M059J (cell line): ENCODE measurements at places on chromosomes 4 and X.
A peak's percentile ranks its signal among the peaks of the same experiment; 100 is the strongest.

GRCh38 chr4:145436796-145437195, 44.9 kb upstream of the SMAD1 start:
- DNase-seq = no peak

- peak; percentile 27 for DNase-seq
Observed at GRCh38 chrX:130171446-130172126, at the start of gene RAB33A. RAB33A (plus strand) TSS chrX:130171962; CDS start chrX:130172063, 101 bp downstream.

DNA sequence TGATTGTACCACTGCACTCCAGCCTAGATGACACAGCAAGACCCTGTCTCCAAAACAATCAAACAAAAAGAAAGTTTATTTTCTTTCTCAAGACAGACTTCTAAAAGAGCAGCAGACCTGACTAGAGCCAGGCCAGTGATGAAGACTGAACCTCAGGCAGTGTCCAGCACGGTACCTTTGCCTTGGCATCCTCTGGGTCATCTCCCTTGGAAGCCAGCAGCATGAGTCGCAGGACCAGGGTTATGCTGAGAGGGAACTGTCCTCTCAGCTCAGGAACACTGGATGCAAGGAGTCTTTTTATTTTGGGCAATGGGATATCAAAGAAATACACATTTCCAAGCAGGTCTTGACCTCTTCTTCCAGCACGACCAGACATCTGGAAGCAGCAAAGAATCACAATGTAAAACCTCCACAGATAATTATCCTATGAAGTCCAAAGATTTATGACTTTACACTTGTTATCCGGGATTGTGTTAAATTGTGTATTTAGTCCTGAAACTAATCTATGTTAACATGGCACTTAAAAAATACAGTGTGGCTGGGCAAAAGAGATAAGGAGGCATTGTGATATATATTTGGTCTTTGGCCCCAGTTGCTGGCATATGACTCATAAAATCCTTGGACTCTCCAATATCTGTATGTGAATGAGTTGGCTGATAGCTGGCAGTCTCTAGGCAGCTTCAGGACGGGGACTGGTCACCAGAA, 66.0 kb upstream of the DDX60 start:
- peak; percentile 21 for DNase-seq

GRCh38 chrX:28472926-28473325, 114.3 kb upstream of the IL1RAPL1 start:
- DNase-seq = no peak

DNA sequence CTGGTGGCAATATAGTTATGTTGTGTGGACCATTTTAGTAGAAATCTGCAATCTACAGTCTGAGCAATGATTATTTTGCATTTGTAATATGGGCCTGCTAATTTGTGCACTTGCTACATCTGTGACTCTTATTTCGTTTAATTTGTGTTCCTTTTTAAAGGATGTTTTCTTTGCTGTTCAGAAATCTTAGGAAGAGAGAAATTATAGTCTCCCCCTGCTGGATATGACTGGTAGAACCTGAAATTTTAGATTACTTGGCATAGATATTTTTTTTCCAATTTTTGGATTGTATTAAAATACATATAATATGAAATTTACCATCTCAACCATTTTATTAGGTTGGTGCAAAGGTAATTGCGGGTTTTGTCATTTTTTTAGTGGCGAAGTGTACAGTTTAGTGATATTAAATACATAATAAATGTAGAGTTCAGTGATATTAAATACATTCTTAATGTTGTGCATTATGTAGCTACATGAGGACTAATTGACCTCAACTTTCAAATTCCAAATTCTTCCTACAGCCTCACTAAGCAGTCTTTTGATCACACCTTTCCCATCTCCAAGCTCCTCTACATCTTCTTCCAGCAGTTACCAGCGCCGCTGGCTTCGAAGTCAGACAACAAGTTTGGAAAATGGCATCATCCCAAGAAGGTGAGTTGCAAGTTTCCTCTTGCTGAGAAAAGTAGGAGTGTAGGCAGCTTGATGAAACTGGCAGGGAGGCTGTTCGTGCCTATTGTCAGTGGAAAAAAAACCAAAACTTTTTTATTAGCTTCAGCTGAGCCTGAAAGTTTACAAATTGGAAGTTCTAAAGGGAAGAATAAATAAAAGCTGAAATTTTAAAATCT, 82.2 kb downstream of the FNIP2 start:
- DNase-seq = peak; percentile 19
